ENCODE measurements at places on chromosomes 13 and 19.

- DNase-seq: no peak
Measured at GRCh38 chr13:82344867-82345266, 1537.4 kb downstream of the SLITRK1 start.

DNA sequence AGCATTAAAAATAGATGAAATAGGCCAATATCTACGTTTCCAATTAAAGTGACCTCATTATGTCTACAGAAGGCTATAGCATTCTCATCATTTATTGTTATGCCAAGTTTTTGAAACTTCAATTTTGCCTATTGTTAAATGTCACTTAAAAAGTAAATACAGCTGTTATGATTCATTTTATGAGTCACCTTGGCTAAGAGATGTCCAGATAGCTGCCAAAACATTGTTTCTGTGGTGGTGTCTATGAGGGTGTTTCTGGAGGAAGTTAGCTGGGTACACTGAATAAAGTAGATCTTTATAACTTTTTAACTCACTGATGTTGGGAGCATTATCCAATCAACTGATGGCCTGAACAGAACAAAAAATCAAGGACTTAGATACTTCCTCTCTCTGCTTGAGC, 1209.7 kb upstream of the PCDH9 start:
- no peak for DNase-seq

DNA sequence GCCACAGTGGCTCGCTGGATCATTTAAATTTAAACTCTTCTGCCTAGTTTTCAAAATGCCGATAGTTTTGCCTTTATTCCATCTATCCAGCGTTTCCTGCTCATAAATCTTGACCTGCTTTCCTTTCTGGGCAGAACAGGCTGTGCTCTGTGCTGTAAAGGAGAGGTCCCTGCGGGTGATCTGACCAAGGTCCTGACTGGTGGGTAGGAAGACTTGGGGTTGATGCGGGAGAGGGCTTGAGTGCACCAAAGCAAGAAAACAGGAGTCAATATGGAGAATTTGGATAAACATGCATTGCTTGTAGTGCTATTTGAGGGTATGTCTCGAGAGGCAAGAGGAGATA, 533.6 kb downstream of the MYO16 start:
- DNase-seq: no peak

DNA sequence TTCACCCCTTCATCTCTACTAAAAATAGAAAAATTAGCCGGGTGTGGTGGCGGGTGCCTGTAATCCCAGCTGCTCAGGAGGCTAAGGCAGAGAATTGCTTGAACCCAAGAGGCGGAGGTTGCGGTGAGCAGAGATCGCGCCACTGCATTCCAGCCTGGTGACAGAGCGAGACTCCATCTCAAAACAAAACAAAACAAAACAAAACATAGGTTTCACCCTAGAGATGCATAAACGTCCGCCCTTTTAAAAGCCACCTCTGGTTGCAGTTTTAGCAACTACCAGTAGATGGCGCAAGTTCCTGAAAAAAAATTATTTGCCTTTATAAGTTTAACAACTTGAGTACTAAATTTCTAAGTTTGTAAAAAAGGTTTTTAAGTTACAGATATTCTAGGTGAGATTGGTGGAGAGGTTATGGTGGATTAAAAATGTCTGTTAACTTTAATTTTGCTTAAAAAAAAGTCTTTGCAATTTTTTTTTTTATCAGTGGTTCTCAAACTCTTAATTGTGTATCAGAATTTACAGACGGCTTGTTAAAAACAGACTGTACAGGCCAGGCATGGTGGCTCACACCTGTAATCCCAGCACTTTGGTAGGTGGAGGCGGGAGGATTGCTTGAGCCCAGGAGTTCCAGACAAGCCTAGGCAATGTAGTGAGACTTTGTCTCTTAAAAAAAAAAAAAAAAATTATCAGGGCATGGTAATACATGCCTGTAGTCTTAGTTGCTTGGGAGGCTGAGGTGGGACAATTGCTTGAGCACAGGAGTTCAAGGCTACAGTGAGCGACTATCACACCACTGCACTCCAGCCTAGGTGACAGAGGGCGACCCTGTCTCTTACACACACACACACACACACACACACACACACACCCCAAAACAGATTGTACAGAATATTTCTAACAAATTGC, 42.1 kb downstream of the NAA16 start:
- DNase-seq: peak; percentile 90

DNA sequence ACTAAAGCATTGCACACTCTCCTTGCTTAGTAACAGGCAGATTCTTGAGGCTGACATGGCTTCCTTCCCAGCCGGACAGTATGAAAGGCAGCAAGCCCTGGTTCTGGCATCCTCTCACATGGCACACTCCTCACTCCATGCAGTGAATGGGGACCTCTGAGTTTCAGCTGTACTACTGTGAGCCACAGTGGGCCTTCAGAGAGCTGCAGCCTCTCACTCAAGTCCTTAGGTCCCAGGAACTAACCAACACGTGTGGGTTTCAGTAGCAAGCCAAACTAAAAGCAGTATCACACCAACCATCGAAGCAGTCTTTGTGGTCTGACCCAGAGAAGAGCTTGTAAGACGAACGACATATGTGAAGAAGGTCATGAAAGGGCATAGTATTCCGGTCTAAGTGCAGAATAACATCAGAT, 128.2 kb downstream of the TBC1D4 start:
- no peak for DNase-seq

- DNase-seq: no peak
Measured at GRCh38 chr19:27672309-27673047, 1540.5 kb downstream of the UQCRFS1 start.

DNA sequence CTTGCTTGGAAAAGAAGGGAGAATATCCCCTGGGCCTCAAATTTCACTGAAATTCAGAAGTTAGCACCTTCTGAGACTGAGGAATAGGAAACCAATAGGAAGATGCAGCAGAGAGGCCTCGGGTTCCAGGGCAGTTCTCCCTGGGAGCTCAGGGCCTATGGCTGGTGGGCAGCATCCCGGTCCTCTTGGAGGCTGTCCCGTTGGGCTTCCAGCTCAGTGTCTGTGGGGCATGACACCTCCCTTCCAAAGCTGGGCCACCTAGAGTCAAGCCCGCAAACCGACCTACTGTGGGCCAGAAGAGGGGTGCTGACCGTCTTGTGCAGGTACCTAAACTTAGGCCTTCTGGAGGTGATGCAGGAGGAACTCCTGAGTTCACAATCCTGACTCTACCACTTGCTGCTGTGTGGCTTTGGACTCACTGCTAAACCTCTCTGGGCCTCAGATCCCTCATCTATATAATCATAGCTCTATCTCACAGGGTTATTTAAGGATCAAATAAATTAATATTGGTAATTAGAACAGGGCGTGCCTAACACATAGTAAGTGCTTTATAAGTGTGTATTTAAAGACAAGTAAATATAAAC, 17.1 kb downstream of the SIAH3 start:
- no peak for DNase-seq

- peak; percentile 56 for DNase-seq
Measured at GRCh38 chr19:15378534-15379082, 979 bp downstream of the AKAP8 start.

DNA sequence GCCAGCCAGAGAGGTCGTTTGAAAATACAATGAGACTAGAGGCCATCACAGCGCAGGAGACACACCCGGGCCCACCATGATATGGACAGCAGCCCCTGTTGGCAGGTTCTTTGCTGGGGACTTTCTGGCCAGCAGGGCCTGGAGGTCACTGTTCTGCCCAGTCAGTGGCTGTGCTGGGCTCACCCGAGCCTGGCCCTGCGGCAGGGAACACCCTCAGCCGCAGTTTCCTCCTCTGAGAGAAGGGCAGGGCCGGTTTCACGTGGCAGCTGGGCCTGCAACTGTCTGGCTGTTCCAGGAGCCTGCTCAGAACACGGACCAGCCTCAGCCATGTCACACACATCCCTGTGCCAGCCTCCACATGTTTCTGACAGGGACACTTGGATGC, 39.4 kb downstream of the ADPRHL1 start:
- no peak for DNase-seq

- peak; percentile 41 for DNase-seq
Measured at GRCh38 chr19:47435196-47435595, 15.9 kb upstream of the MEIS3 start.

GRCh38 chr13:32726374-32727037, 140.3 kb downstream of the PDS5B start:
- DNase-seq: no peak

GRCh38 chr13:50636007-50636704, 207.3 kb downstream of the DLEU7 start:
- DNase-seq: no peak

All from CD4-positive, alpha-beta T cell treated with Interleukin-17A for 1 hour (primary cell).